ENCODE measurements at places on chromosomes 1 and 21.

DNA sequence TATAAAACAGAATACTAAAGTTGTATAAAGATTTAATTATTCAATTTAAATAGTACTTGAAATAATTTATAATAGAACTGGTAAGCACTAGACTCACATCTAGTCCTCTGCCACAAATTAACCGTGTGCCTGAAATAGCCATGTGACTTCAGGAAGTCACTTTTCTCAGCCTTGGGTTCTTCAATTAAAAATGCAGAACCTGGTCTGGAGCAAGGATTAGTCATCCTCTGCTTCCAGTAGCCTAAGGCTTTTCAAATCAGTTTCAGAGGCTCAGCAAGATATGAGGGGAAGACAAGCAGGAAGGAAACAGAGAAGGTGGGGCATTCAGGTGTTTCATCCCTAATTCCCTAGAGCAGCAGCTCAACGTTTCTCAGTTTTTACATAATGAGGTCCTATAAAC is 23.0 kb downstream of the DPH5 start:
- no peak for DNase-seq

DNA sequence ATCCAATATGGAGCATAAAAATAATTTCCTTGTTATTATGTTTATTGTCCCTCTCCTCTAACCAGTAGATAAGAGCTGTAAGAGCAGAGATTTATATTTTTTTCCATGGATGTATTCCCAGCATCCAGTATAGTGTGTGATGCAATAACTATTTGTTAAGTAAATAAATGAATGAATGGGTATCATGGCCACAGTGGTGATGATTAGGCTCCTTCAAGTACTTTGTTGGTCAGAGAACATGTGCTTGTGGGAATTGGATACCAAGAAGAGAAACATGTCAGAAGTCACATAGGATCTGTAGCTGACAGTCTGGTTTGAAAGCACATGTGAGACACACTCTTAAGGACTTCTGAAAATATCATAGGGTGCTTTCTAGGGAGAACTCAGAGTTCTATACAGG is 588.5 kb downstream of the AGBL4 start:
- DNase-seq, result no peak

GRCh38 chr1:41122851-41123518 is 101.5 kb upstream of the SLFNL1 start:
- no peak for DNase-seq

GRCh38 chr1:74733604-74734484 is 892 bp downstream of the TYW3 start:
- peak; percentile 9 for DNase-seq

DNA sequence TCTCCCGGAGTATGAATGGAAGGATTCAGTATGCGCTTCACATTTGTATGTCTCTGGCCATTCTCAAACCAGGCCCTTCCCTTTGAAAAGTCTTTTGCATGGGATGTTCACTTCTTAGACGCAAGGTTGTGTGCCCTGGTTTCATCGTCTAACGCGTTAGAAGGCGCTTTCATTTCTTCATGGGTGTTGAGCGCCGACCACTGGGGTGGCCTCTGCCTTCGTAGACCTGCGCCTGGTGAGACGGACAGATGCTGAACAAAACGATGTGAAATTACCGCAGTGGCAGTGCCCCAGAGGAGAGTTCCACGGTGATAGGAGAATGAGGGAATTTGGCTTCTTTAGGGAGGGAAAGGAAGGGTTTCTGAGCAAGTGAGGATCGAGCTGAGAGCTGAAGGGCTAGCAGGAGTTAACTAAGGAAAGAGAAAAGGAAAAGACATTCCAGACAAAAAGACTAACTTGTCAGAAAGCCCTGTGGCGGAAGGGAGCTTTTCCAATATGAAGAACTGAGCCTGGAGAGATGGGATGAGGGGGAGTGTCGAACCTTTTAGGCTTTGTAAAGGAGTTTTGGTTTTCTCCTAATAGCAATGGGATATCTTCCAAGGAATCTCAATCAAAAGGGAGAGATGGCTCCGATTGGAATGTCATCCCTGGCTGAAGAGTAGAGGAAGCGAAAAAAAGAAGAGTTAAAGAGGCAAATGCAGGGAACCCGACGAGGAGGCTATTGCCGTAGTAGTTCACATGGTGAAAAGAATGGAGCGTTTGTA is 951 bp downstream of the GGPS1 start:
- DNase-seq, result peak; percentile 42

DNA sequence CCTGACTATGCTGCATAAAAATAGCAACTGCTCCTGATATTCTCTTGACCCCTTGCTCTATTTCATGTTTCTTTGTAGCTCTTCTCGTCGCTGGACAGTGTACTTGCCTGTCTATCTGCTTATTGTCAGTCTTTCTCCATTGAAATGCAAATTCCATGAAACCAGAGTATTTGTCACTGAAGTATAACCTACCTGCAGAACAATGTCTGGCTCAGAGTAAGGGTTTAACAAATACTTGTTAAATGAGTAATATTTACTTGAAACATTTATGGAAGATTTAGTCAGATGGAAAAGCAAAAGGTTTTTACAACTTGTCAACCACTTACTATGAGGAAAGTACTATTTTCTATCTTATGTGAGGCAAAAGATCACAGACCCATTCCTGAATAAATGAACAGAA is 19.9 kb upstream of the ERICH3 start:
- no peak for DNase-seq

GRCh38 chr1:70518106-70518505 is 107.0 kb downstream of the CTH start:
- no peak for DNase-seq

GRCh38 chr1:70427976-70428375 is 16.9 kb downstream of the CTH start:
- no peak for DNase-seq

GRCh38 chr1:12469493-12469892 is 148.5 kb downstream of the DHRS3 start:
- no peak for DNase-seq

DNA sequence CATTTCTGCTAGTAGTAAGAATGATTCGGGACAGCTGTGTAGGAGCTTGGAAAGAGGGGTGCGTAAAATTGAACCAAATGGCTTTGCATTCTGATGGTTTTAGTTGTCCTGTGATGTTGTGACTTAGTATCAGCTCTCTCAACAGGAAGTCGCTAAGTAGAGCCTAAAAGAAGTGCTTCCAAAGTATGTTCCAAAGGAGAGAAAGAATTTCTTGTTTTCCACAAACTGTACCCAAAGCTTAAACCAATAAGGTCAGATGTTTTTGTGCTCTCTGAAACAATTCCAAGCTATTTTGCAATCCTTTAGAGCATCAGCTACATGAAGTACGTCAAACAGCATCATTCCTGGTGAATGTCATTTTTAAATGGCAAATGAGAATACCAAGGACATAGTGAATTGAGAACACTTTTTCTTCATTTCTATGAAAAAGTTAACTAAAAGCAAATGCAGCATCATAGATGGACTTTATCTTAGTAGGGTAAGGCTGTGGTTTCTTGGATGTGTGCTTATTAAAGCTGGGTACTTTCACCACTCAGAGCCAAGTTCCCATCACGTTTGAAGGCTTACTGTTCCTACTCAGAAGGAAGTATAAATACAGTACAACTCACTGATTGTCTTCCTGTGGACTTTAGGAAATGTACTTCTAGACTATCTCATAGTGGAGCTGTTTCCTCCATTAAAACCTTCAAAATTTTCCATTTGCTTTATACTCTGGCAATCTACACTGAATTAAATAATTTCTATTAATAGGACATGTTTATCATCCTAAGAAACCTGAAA is 148.6 kb downstream of the C1orf21 start:
- DNase-seq, result no peak

DNA sequence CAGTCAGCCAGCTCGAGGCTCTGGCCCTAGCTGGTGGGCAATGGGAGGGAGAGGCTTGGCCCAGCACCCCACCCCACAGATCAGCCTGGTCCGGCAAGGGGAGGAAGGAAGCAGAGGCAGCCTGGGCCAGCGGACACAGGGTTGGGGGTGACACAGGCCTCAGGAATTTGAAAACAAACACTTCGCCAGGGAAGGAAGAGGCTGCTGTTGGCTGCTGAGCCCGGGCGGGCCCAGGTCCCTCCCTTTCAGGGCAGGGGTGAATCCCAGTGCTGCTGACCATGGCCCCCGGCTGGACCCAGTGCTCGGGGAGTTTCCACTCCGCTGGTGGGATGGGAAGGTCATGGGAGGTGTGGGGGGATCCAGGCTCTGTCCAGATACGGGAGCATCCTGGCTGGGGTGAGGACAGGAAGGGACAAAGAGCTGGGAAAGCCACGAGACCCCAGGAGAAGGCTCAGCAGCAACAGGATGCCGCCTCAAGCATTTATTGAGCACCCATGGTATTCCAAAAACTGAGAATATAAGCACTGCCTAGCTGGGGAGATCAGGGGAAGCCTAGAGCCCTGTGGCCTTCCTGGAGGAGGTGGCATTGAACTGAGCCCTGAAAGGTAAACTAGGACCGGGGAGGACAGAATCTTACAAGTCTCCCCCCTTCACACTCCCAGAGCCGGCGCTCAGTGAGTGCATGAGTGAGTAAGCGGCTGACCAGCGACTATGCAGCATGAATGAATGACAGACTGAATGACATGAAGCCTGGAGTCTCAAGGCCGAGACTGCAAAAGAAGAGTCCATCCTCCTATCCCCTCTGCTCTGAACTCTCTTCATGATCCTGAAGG is 26.2 kb upstream of the EPHA2 start:
- no peak for DNase-seq

GRCh38 chr1:233603478-233603877 is 10.4 kb upstream of the KCNK1 start:
- no peak for DNase-seq

- DNase-seq, result no peak
Measured at GRCh38 chr1:3251099-3251806, 182.2 kb downstream of the PRDM16 start.

- no peak for DNase-seq
Measured at GRCh38 chr1:29853716-29854330, 617.5 kb downstream of the PTPRU start.

- peak; percentile 39 for DNase-seq
Measured at GRCh38 chr1:110672001-110672752, 2.6 kb downstream of the KCNA3 start.

GRCh38 chr1:147622731-147623130 is 47.6 kb downstream of the ACP6 start:
- no peak for DNase-seq

GRCh38 chr21:44684483-44684882 is 2.5 kb upstream of the KRTAP12-1 start:
- no peak for DNase-seq

DNA sequence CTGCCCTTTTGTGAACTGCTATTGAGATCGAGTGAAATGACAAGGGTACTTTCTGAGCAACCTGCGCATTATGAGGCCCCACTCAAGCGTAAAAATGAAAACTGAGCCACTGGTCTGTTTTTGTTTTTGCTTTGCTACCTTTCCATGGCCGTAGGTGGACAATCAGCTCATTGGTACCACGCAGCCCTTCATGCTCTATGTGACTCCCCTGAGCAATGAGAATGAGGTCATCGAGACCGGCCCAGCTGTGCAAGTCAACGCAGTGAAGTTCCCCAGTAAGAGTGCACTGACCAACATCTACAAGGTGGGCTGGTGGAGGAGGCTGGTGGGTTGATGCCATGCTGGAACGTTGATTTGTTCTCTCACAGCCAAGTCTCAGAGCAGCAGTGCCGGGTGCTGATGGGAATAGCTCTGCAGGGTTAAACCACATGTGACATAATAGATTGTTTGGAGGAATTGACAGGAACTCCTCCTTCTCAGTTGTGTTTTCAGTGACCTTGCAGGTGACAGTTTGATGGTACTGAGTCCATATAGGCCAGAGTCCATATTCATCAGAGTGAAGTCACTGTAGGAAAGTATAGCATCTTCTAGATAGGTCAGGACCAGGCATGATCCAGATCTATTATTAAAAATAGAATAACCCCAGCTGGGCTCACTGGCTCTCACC is 170.3 kb downstream of the VPS13D start:
- DNase-seq, result no peak

DNA sequence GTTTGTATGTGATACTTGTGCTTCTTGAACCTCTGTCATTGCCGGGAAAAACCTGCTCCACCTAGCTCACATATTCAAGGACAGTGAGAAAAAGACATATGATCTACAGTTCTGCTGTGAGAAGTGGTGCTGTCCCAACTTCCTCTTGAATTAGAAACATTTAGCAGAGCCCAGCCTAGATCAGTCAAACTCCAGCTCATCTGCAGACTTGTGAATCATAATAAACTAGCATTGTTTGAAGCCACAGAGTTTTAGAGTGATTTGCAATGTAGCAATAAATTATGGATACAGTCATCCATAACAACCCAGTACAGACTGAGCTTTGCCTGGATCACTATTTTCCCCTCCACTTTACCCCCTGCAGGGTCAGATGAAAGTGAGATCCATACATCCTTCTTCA is 497.8 kb downstream of the PLA2G4A start:
- no peak for DNase-seq

DNA sequence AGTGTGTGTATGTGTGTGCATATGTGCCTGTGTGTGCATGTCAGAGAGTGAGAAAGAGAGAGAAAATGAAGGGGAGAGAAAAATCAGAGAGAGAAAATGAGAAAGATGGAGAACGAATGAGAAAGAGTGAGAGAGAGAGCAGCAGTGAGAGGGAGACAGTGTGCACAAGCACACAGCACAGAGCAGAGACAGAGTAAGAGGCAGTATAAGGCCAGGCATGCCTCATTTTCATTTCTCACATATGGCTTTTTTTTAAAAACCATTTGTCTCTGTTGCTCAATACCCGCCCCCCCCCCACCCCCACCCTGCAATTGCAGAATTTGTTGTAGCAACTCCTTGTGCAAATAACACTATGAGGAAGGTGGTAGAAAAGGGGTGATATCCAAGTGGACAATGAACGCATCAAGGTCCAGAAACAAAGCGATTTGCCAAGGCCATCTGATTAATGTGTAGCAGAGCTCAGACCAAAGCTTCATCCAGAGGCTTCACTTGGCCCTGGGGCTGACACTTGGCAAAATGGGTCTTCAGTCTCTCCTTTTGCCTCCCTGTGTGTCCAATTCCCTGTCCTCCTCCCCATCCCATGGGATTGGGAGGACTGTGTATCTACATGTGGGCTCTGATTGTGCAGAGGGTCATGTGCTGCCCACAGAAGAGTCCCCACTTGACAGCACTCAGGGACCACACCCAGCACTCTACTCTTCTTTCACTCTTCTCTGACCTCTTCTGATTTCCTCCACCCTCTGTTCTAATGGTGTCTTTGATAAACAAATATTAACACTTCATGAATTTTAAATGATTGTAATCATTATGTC is 38.9 kb upstream of the HSD3B1 start:
- DNase-seq, result no peak

- DNase-seq, result no peak
Measured at GRCh38 chr21:37508341-37508740, 141.8 kb downstream of the DYRK1A start.

DNA sequence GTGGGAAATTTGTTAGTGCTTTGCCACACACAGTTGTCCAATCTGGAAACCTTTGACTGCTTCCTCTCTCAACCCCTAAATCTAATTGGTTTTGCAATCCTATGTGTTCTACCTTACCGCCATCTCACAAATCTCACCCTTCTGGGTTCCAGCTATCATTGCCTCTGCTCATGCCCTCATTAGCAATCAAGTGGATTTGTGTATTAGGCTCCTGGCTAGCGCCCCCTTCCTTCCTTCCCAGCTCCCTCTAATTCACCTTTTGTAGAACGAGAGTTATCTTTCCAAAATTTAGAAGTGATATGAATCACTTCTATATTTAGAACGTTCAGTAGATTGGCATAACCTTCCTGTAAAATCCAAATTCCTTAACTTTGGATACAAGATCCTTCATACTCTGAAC is 18.6 kb downstream of the FMO1 start:
- no peak for DNase-seq

- DNase-seq, result no peak
Measured at GRCh38 chr1:46072975-46073374, 59.5 kb downstream of the PIK3R3 start.

GRCh38 chr1:108113496-108113895 is 86.6 kb downstream of the SLC25A24 start:
- DNase-seq, result no peak

Data from stimulated activated CD4-positive, alpha-beta T cell treated with anti-CD3 and anti-CD28 coated beads, Interleukin-4, amount 100 ng/mL, for 4 hours (primary cell).